ENCODE measurements at places on chromosomes 16 and 17.
A peak's percentile ranks its signal among the peaks of the same experiment; 100 is the strongest.

DNA sequence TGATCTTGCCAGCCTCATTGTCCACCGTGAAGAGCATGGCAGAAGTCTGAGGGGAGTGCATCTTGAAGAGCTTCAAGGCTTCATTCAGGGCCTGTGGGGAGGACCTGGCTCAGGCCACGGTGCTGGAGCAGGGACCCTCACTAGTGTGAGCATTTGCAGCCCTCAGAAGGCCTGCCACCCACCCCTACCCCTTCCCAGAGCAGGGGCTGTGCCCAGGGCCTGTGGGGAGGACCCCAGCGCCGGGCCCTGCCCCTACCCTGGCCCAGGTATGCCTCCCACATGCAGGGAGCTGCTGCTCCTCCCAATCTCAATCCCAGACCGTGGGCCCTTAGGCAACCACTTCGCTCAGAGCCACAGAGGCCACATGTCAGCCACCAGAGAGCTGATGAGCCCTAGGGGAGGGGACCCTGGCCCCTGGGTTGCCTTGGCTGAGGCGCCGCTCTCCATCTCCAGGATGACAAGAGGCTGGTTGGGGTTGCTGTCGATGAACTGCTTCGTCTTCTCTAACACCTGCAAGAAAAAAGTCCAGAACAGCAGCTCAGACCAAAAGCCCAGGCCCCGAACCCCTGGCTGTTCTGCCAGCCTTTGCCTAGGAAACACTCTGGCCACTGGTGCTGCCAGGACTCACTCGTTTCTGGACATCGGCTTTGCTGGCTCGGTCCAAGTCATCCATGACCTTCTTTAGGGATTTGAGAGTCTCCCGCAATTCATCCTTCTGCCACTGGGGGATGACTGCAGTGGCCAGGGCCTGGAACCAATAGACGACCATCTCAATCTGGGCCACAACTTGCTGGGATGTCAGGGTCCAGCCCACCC is 1.8 kb upstream of the EXOSC6 start:
- peak; percentile 35 for DNase-seq

DNA sequence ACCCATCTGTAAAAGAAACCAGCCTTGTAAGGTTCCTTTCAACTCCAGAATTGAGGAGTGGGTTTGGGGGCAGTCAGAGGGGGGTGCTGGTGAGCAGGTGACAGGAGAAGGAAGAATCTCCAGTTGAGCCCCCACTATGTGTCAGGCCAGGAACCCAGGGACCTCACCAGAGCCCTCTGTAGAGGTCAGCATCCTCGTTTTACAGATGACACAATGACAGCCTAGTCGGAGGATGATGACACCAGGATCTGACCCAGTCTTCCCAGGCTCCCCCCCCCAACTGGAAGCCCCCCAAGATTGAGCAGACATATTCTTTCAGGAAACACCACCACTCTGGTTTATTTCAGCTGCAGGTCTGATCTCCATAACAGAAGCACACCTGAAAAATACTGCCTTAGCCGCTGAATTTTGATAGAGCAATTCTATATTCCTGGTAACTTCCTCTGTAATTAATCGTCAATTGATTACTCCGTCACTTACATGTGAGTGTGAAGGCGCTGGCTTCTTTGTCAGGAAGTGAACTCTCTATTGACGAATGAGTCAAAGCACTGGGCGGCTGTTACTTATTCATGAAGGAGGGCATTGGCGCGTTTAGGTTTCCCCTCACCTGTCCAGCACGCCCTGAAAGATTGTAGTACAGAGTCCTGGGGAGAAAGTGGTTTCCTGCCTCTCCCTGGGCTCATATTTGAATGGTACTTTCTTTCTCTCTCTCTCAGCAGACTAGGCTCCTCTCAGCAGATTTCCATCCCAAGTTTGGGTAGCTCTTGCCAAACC is 21.2 kb downstream of the SOCS3 start:
- DNase-seq = no peak

DNA sequence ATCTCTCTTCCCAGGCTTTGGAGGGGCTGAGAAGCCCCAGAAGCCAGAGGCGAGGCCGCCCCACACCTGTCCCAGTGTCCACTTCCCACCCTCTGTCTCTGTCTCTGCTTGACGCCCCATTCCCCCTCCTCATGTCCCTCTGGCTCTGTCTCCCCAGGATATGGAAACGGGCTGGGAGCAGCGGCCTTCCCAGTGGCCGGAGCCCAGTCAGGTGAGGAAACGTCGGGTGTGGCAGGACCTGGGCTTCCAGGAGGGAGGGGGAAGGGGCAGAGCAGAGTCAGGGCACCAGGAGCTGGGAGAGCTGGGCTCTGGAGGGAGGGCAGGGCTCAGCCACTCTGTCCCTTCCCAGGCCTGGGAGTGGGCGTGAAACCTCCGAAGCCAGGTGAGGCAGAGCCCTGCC is 10.6 kb upstream of the PKMYT1 start:
- no peak for DNase-seq

- DNase-seq = no peak
Measured at GRCh38 chr16:75206749-75207451, at the start of gene CTRB2. Gene CTRB2 (minus strand): TSS chr16:75207161. CDS start chr16:75207141, 20 bp downstream.

DNA sequence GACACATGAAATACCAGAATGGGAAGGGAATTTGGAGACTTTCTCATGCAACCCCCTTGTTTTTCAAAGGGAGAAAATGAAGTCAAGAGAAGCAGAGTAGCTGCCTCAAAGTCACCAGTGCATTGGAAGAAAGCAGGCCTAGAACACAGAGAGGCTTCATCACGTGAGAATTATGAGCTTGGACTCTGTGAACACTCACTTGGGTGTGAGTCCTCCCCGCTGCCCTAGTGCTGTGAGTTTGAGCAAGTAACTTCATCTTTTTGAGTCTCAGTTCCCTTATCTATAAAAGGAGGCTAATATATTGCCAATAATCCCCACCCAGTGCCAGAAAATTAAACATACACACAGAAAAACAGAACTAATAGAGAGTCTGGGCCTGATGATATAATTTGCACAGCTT is 315.8 kb downstream of the XYLT1 start:
- DNase-seq = no peak

DNA sequence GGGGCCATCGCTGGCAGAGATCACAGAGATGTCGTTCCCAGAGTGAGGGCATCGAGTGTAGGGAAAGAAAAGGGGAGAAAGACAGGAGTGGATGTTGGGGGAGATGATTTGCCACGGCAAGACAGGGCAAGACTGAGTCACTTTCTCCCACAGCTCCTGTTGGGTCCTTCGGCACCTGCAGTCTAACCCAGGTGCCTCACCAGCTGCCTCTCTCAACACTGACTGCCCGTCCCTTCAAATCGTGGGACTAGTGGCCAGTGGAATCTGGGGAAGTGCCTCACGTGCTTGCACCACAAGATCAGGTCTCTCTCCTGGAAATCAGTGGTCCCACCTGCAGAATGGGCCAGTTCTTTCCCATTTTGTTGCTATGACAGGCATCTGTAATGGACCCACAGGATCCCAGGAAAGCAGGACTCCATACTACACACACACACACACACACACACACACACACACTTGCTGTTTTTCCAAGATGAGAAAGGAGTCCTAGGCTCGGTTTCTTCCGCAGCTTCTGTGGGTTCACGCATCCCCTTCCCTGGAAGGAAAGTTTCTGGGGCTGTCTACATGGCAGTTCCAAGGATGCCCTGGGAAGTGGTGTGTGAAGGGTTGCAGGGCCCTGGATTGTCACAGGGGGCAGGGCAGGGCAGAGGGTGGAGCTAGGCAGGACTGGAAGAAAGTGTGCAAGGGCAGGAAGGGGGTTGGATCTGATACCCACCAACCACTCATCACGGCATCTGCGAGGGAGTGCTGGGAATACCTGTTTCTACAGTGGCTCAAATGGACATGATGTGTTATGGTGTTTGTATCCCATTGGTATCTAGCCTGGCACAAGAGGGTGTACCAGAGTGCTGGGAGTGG is 10.2 kb upstream of the CBX8 start:
- DNase-seq = no peak

- DNase-seq = no peak
Measured at GRCh38 chr17:81517339-81518112, 4.9 kb upstream of the ACTG1 start.

DNA sequence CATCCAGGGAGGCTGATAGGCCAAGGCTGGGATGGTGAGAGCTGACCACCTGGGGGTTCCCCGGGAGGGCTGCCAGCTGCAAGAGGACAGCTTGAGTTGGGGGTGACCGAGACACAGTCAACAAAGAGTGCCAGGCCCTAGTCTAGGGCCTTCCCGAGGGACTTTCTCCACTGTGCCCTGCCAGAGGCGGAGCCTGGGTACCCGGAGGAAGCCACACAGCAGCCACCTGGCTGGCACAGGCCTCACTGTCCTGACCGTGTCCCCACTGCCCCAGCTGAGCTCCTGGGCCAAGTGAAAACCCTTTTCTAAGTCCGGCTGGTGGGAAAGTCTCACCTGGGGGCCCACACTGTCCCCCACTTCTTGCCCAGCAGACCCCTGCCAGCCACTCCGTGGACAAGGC is 71.9 kb upstream of the GSE1 start:
- DNase-seq = no peak

- peak; percentile 65 for DNase-seq
Measured at GRCh38 chr17:11644265-11645212, 46.3 kb downstream of the DNAH9 start.

DNA sequence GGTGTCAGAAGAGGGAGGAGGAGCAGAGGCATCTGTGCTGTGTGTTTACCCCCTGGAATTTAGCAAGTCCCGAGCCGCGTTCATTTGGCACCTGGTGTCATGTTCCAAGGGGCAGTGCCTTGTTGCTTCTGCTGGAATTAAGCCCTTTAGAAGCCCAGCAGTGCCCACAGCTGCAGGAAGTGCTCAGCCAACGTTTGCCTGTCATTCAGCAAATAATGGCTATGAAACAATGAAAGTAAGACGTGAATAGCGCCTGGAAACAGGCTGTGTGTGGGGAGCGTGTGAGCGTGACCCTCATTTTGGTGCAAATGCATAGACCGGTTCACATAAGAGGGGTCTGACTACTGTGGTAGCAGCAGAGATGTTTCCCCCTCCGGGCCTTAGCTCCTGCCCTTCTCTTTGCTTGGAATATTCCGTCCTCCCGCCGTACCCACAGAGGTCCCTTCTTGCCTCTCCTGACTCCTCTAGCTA is 5.8 kb upstream of the ATP2C2 start:
- DNase-seq = no peak

GRCh38 chr17:2449486-2449885 is 48.6 kb upstream of the MNT start:
- DNase-seq = no peak

DNA sequence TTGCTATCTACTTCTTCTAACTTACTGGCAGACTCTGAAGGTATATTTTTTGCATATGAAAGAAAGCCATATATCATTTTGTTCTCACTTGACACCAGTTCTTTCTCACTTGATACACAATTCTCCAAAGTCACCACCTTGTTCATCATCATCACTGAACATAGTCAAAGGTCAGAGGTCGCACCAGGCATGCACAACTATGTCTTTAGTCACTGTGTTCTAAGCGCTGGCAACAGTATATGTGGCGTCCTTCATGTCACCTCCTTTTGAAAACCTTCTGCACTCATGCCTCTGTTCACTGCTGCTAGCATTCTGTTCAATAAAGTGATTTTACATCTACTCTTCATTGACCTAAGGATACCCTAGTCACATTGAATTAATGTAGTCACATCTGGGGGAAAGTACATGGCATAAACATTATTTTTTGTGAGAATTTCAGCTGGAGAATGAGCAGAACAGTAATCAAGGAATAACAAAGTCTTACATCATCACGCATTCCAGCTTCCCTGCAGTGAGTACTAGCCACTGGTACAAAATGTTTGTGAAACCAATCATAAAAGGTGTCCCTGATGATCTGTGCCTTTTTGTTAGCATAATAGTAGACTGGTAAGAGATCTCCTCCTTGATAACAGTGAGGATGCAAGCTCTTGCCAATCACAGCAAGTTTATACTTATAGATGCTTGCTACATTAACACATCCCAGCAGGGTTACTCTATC is 20.5 kb upstream of the TBX4 start:
- DNase-seq = peak; percentile 24

DNA sequence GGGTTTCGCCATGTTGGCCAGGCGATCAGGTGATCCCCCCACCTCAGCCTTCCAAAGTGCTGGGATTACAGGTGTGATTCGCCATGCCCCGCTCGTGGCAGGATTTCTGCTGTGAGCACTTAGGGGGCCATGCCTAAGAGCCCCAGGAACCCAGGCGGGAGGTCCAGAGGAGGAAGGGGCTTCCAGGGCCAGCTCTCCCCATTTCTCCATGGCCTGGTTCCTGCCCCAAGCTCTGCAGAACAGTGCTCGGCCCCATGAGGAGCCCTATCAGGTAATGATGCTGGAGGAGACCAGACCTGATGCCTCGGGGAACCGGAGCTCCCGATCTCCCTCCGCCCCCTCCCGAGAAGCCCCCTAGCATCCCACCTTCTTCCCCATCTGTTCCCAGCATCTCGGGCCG is 53.6 kb downstream of the RMI2 start:
- no peak for DNase-seq

GRCh38 chr17:74711058-74711824 is 1.5 kb downstream of the CD300LF start:
- DNase-seq = no peak

- DNase-seq = no peak
Measured at GRCh38 chr17:44338702-44339101, 6.4 kb upstream of the GRN start.

DNA sequence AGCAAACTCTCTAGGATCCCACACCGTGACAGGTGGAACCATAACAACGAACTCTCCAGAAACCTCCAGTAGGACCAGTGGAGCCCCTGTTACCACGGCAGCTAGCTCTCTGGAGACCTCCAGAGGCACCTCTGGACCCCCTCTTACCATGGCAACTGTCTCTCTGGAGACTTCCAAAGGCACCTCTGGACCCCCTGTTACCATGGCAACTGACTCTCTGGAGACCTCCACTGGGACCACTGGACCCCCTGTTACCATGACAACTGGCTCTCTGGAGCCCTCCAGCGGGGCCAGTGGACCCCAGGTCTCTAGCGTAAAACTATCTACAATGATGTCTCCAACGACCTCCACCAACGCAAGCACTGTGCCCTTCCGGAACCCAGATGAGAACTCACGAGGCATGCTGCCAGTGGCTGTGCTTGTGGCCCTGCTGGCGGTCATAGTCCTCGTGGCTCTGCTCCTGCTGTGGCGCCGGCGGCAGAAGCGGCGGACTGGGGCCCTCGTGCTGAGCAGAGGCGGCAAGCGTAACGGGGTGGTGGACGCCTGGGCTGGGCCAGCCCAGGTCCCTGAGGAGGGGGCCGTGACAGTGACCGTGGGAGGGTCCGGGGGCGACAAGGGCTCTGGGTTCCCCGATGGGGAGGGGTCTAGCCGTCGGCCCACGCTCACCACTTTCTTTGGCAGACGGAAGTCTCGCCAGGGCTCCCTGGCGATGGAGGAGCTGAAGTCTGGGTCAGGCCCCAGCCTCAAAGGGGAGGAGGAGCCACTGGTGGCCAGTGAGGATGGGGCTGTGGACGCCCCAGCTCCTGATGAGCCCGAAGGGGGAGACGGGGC is 1.3 kb downstream of the SPN start:
- no peak for DNase-seq

Measured in fibroblast of skin of right biceps (primary cell).